ENCODE measurements at places on chromosomes 16 and 17.

GRCh38 chr16:4846901-4847773, at the start of the genes GLYR1 and UBN1:
TSS of gene GLYR1 (minus strand) at chr16:4847288. CDS start at chr16:4847265, 23 bp downstream.
TSS of gene UBN1 (plus strand) at chr16:4847481. CDS start at chr16:4852918, 5,437 bp downstream.
- DNase-seq = peak; percentile 97

DNA sequence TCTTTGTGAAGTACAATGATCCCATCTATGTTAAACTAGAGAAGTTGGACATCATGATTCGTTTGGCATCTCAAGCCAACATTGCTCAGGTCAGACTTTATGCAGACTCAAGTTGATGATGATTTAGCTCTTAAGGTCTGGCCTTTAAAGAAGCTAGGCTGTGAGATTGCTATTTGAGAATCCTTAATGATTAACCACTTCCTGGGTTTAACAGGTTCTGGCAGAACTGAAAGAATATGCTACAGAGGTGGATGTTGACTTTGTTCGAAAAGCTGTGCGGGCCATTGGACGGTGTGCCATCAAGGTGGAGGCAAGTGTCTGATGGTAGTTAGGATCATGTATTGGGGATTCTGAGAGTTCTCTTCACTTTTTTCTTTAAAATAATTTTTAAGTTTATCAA, 40.3 kb downstream of the AP2B1 start:
- DNase-seq = no peak

GRCh38 chr16:75272097-75272551, 20.7 kb upstream of the BCAR1 start:
- DNase-seq = peak; percentile 33

- DNase-seq = no peak
Measured at GRCh38 chr16:81410643-81411293, 33.8 kb upstream of the CMIP start.

GRCh38 chr17:22514767-22515320, 822.5 kb downstream of the KCNJ18 start:
- no peak for DNase-seq

GRCh38 chr16:24499193-24499814, 40.1 kb upstream of the RBBP6 start:
- peak; percentile 11 for DNase-seq

DNA sequence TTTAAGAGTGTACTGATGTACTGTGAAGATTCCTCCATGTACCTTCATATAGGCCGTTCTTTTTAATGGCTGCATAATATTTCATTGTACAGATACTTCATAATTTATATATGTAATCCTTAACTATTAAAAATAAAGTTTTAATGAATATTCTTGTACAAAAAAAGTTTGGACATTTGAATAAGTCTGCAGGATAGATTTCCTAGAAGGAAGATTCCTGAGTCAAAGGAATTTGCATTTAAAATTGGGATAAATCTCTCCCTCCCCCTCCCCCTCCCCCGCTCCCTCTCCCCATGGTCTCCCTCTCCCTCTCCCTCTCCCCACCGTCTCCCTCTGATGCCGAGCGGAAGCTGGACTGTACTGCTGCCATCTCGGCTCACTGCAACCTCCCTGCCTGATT, 15.6 kb upstream of the SLC13A2 start:
- DNase-seq = no peak

DNA sequence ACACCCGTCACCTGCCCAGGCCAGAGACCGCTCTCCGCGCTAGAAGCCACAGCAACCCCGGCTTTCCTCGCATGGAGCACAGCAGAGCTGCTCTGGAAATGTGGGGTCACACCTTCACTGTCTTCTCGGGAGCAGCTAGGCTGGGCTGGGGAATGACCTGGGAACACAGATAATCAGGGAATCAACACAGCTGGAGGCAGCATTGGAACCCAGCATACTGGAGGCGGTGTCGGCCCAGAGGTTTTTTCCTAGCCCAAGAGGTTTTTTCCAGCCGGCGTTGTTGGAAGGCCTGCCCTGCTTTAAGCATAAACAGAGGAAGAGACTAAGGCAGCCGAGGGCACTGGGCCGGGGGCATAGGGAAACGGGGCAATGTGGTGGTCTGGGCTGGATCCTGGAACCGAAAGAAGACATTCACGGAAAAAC, 791 bp upstream of the PLD6 start:
- no peak for DNase-seq

DNA sequence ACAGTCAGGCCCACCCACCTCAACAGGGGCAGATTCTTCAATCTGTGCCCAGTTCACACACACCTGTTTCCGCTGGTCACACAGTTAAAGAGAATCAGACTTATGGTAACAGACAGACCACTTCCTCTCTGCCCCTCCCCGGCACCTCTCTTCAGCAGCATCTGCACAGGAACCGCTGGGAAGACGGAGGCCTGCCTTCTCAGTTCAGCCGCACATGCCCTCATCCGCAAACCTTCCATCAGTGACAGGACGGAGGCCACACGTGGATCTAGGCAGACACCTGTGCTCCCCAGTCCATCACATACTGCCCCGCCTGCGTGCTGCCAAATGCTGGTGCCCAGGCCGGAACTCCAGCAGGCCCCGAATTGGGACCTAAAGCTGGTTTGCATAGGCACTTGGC, 10.3 kb downstream of the PHB1 start:
- DNase-seq = no peak

GRCh38 chr16:53235851-53236250, 181.1 kb downstream of the CHD9 start:
- no peak for DNase-seq

GRCh38 chr17:35900708-35901480, 20.7 kb upstream of the CCL5 start:
- DNase-seq = peak; percentile 58

DNA sequence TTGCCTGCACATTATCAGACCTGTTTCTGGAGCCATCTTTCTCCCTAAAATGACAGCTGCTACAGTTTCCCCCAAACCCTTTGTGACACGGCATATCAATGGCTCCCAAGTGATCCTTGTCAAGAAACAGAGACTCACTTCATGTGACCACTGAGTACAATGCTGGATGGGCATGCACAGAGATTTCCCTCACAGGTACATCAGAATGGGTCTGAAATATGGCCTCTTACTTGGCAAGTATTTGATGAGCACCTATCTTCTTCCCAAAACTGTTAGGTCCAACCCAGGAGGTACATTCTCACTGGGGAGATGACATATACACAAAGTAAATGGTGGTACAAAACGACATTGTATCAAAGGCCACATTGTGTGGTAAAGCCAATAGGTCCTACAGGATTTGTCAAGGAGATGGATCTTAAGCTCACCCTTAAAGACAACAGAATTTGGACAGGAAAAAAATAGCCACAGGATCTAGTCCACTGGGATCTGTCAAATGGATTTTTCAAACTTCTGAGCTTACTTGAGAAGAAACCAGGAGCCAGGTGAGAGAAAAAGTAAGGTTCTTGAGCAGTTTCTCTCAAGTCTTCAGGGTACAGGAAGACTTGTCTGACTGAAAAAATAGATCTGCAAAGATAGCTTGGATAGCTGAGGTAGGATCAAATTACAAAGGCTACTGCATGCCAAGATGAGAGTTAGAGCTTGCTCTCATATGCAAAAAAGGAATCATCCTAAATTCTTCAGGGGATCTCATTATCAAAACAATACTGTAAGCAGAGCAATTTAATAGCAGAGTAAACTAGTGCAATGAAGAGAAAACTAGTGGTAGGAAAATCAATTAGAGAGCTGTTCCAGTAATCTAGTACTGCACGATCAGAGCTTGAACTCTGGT, 28.8 kb downstream of the RNF43 start:
- no peak for DNase-seq

DNA sequence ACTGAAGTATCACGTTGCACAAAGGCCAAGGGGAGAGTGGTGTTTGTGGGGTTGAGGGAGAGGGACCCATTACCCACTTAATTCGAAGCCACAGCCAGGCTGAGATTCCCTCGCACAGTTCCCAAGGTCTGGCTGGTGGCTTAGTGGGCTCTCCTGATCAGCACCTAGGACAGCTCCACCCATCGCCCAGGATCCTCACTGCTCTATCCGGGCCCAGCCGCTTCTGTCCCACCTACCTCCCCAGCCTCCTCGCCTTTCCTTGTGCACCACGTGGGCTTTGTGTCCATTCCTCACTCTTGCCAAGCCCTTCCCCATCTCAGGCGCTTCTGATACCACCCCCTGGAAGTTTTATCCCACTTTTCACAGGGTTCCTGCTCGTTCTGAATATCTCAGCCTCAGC, 163.5 kb downstream of the CCT6B start:
- DNase-seq = no peak

DNA sequence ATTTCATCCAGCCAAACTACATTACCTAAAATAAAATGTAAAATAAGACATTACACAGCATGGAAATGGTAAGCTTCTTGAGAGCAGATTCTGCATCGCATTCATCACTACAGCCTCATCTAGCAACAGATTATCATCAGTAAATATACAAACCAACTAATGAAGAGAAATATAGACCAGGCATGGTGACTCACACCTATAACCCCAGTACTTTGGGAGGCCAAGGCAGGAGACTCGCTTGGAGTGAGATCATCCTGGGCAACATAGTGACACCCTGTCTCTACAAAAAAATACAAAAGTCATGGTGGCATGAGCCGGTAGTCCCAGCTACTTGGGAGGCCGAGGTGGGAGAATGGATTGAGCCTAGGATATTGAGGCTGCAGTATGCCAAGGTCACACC, 19.9 kb downstream of the NCBP3 start:
- peak; percentile 59 for DNase-seq

DNA sequence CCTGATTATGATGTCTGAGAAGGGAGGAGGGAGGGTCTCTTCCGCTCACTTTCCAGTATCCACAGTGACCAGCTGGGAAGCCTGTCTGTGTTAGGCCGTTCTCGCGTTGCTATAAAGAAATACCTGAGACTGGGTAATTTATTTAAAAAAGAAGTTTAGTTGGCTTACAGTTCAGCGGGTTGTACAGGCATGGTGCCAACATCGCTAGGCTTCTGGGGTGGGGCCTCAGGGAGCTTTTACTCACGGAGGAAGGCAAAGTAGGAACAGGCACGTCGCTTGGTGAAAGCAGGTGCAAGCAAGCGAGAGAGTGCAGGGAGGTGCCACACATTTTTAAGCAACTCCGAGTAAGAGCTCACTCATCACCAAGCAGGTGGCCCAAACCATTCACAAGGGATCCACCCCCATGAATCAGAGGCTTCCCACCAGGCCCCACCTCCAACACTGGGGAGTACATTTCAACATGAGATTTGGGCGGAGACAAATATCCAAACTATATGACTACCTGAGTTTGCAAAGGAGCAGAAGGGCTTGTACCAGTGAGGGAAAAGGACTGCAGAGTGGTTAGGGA, 137.5 kb downstream of the CCDC182 start:
- DNase-seq = no peak

DNA sequence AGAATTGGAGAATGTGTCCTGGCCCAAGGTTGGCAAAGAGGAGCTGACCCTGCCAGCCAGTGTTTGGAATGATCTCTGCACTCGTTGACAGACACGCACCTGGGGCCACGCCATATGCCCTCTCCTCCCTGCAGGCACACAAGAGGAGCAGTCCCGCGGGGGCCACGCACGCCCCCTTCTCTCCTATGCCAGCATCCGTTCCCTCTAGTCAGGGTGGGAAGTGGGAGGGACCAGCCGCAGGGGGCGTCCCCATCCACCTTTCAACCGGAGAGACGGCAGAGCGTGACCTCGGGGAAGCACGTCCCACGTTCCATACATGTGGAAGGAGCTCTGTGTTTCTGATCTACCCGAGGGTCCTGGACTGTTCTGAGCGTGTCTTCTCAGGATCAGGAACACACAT, 86.9 kb upstream of the ZNF750 start:
- no peak for DNase-seq

DNA sequence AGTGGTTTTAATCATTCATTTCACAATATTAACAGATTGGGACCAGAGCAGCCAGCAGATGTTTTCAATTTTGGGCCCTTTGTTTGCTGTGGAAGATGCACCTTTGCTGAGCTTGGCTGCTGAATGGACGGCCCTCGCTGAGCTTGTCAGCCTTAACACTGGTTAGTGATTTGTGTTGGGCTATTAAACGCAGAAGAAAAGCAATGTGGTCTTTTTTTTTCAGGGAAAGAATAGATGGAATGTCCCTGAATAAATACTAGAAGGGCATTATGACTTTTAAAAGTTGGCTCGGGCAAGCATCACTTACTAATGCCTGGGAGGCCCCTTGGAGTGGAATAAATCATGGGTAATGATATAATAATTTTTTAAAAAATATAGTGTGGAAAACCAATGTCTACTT, 297.0 kb downstream of the MAP2K6 start:
- no peak for DNase-seq

- DNase-seq = no peak
Measured at GRCh38 chr17:2690165-2691068, 21.1 kb downstream of the CLUH start.

DNA sequence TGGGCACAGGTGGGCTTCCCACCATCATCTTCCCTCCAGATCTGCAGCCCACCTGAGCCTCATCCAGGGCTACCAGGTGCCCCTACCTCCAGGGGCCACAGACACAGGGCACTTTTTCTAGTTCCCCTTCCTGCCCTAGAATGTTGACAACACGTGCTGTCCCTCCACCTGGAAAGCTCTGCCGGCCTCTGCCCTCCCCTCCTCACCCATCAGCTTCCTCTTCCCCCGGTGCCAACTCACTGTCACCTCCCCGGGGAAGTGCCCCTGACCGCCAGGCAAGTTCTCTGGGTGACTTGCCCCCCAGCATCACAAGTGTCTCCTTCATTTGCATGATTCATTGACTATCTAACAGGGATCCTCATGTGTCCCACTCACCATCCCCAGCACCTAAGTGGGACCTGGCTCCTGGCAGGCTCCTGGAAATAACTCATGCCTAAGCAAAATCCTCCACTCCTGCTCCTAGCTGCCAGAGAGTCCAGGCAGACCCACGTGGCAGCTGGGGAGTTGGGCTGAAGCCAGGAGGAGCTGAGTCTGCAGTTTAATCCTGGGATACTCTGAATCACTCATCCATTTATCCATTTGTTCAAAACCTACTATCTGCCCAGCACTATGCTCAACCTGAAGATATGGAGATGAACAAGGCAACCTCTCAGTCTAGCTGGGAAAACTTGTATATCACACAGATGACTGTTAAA, 304.4 kb downstream of the FOXL1 start:
- peak; percentile 62 for DNase-seq

DNA sequence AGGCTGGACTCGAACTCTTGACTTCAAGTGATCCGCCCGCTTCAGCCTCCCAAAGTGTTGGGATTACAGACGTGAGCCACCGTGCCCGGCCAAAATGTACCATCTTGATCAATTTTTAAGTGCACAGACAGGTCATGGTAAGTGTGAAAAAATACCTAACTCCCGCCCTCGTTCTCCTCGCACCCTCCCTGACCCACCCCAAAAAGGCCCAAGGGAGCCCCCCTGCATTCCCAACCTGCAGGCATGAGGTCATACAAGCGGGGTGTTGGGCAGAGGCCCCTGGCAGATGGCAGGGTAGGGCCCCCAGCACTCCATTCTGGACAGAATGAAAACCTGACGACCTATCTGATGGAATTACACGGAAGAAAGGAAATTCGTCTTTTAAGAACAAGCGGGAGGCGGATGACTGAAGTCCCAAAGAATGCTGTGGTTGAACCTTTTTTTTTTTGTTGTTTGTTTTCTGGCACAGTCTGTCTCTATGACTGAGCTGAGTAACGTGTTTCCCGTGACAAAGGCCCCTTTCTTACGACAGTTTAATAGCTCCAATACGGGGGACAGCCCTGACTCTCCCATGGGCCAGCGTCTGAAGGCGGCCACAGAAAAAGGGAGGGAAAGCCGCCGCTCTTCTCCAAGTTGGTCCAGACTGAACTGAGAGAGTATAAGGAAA, 376.4 kb downstream of the SLC39A11 start:
- peak; percentile 97 for DNase-seq

GRCh38 chr16:89498839-89499238, 8.5 kb upstream of the ANKRD11 start:
- DNase-seq = peak; percentile 96

Data from mesenchymal stem cell (in vitro differentiated cells and primary cell).